ENCODE measurements at places on chromosomes 2 and 18. TPM values are rescaled to one million over a fixed set of nuclear protein-coding genes. Genes with fewer than 3 reads are reported as not detected.

The GREB1 gene
- polyA plus RNA-seq: 12.2 TPM

The ZNF396 gene
- polyA plus RNA-seq: 7.2 TPM

The PASK gene
- polyA plus RNA-seq: 16.2 TPM

The TRAPPC12 gene
- 76.2 TPM for polyA plus RNA-seq

The ABHD1 gene
- 1.3 TPM for polyA plus RNA-seq
